ENCODE measurements at places on chromosomes 16 and 17.
A peak's percentile ranks its signal among the peaks of the same experiment; 100 is the strongest.

GRCh38 chr16:75394941-75395340 lies 38.4 kb downstream of the CFDP1 start:
- no peak for DNase-seq
- no peak overlapping the region for H3K27ac ChIP-seq
- no peaks in the 10 kb centered on the region for H3K36me3 ChIP-seq
- H3K4me1 ChIP-seq, result no peaks in the 10 kb centered on the region
- no peak overlapping the region for H3K4me3 ChIP-seq
- no peaks in the 10 kb centered on the region for H3K27me3 ChIP-seq

DNA sequence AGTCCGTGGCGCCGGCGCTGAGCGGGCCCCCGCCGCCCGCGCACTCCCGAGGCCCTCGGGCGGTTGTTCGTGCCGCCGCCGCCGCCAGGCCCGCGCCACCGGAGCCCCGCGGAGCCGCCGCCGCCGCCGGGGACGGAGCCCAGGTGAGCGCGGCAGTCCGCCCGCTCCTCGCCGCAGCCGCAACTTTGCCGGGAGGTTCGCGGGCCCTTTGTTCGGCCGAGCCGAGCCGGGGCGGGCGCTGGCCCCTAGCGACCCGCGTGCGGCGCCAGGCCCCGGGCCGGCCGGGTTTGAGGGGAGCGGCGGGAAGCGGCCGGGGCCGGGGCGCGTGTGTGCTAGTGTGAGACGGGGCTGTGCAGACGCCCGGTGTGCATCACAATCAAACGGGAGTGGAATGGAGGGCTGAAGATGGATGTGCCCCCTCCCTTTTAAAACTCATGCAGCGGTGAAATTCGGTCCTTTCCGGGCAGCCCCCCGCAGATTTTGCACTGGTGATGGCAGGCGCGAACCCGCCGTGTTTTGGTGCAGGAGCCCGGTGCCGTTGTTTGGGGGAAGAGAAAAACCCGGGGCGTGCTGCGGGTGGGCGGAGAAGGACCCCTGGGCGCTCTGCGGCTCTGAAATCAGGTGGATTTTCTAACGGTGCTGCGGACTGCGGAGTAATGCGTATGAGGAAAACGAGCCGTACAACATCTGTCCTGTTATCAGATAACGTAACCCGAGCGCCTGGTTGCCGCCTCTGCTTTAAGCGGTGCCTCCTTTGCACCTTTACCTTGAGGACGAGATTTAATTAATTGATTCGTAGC lies 823 bp downstream of the TNRC6C start:
- peaks cover 15% of the 10 kb centered on the region for H3K27me3 ChIP-seq
- peaks cover 30% of the 10 kb centered on the region for H3K4me1 ChIP-seq
- DNase-seq, result no peak
- peak overlapping the region; percentile 70 for H3K4me3 ChIP-seq
- no peaks in the 10 kb centered on the region for H3K36me3 ChIP-seq

DNA sequence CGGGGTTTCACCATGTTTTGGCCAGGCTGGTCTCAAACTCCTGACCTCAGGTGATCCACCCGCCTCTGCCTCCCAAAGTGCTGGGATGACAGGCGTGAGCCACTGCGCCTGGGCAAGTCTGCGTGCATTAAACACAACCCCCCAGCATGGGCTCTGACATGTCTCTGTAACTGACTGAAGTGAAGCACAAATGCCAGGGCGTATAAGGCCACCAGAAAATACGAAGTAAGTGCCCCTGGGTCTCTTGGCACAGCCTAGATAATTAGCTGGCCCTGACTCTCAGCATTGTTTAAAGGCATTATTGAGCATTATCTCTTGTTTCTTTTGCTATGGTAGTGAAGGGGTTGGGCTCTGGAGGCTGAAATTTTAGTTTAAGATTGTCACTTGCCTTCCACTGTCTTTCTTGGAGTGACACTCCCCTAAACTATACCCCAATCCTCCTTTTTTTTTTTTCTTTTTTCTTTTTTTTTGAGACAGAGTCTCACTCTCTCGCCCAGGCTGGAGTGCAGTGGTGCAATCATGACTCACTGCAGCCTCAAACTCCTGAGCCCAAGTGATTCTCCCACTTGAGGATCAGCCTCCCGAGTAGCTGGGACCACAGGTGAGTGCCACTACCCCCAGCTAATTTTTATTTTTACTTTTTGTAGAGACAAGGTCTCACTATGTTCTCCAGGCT lies 8.2 kb upstream of the SEC14L1 start:
- no peaks in the 10 kb centered on the region for H3K27me3 ChIP-seq
- H3K4me1 ChIP-seq, result peaks cover 63% of the 10 kb centered on the region
- H3K4me3 ChIP-seq, result no peak overlapping the region
- DNase-seq, result no peak
- no peaks in the 10 kb centered on the region for H3K36me3 ChIP-seq

DNA sequence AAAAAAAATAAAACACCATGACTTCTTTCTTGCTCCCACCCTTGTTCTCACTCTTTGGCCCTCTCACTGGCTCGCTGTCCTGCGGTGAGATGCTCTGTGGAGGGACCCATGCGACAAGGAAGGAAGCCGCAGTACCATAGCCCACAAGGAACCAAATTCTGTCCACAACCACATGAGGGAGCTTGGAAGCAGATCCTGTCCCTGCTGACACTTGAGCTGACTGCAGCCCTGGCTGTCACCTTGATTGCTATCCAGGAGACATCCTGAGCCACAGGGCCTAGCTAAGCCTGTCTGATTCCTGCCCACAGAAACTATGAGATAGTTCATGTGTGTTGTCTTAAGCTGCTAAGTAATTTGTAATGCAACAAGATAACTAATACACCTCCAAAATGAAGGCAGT lies 4.8 kb upstream of the MT2A start:
- no peaks in the 10 kb centered on the region for H3K27me3 ChIP-seq
- H3K4me3 ChIP-seq, result no peak overlapping the region

- no peak overlapping the region for H3K27ac ChIP-seq
- no peak overlapping the region for H3K4me3 ChIP-seq
- H3K4me1 ChIP-seq, result no peaks in the 10 kb centered on the region
- DNase-seq, result no peak
- H3K27me3 ChIP-seq, result no peaks in the 10 kb centered on the region
These were observed 12.3 kb downstream of the PSMD12 start for GRCh38 chr17:67353929-67354574.

- H3K4me1 ChIP-seq, result peaks cover 14% of the 10 kb centered on the region
- H3K27me3 ChIP-seq, result no peaks in the 10 kb centered on the region
- H3K36me3 ChIP-seq, result no peaks in the 10 kb centered on the region
- no peak overlapping the region for H3K4me3 ChIP-seq
These were observed 76.1 kb downstream of the RAI1 start for GRCh38 chr17:17757391-17757791.

DNA sequence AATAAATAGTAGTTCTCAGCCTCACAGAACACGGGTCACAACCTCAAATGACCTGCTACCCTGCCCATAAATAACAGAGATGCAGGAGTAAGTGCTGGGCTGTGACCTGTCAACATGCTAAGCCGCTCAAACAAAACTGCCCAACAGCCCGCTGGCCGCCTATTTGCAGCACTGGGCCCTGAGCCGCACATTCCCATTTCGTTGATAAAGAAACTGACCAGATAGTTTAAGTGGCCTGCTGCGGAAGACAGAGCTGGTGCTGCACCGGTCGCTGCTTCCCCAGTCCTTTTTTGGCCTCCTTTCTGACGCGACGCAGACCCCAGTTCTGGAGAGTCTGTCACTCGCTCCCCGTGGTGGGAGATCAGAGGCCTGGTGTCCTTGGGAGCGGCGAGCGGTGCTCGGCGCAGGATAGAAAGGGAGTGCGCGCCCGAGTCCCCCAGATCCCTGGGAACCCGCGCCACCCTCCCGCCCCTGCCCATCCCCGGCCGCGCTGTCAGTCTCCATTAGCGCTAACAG lies 349 bp upstream of the SLC6A2 start:
- H3K36me3 ChIP-seq, result no peaks in the 10 kb centered on the region
- H3K4me1 ChIP-seq, result no peaks in the 10 kb centered on the region
- H3K4me3 ChIP-seq, result no peak overlapping the region

DNA sequence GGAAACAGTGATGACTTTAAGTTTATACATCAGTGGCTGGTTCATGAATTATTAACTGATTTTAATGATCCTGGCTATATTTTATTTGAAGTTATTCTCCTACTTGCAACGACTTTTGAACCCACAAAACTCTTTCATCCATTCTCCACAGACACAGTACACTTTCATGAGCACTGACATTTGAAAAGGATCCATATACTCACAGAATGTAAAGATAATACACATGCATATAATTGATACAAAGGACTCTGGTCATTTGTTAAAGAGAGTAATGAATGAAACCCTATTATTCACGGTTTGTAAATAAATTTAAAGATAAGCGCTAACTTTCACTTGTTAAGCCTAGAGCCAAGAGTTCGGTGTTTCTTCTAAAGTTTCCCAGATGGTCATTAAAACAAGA lies 3.3 kb downstream of the TOX3 start:
- no peak overlapping the region for H3K4me3 ChIP-seq
- H3K36me3 ChIP-seq, result no peaks in the 10 kb centered on the region
- H3K4me1 ChIP-seq, result no peaks in the 10 kb centered on the region
- H3K27ac ChIP-seq, result no peak overlapping the region
- DNase-seq, result no peak

GRCh38 chr17:28219771-28220170 lies 99.2 kb upstream of the TMEM97 start:
- H3K36me3 ChIP-seq, result no peaks in the 10 kb centered on the region
- no peaks in the 10 kb centered on the region for H3K4me1 ChIP-seq
- no peak overlapping the region for H3K4me3 ChIP-seq
- no peaks in the 10 kb centered on the region for H3K27me3 ChIP-seq
- no peak overlapping the region for H3K27ac ChIP-seq

DNA sequence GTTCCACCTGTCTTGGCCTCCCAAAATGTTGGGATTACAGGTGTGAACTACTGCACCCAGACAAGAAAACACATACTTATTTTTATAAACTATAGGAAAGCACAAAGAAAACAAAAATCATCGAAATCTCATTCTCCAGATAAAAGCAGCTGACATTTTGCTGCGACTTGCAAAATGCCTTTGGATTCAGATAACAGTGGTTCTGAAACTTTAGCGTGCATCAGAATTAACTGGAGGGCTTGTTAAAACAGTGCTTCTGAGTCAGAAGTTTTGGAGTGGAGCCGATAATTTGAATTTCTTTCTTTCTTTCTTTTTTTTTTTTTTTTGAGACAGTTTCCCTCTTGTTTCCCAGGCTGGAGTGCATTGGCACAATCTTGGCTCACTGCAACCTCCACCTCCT lies 17.7 kb upstream of the GJD3 start:
- H3K36me3 ChIP-seq, result no peaks in the 10 kb centered on the region
- no peak for DNase-seq
- H3K27me3 ChIP-seq, result no peaks in the 10 kb centered on the region

DNA sequence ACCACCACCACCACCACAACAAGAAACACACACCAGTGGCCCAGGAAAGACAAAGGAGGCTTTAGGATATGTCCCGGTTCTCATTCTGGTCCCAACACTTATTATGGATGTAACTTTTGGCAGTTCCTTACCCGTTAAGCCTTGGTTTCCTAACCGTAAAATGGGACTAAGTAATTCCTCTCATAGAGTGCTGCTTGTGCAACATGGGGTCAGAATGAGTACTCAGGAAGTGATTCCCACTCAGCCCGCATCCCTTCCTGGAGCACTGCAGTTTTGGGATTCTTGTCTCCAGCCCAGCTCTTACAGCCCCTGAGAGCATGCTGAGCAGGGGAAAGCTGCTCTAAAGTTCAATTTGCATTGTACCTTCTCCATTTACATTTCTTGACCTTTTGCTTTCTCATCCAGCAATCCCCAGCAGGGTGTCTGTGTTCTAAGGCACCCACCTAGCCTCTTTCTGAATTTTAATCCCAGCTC lies 262.6 kb downstream of the PRKCA start:
- H3K36me3 ChIP-seq, result no peaks in the 10 kb centered on the region
- H3K4me3 ChIP-seq, result no peak overlapping the region
- peaks cover 32% of the 10 kb centered on the region for H3K4me1 ChIP-seq
- H3K27me3 ChIP-seq, result no peaks in the 10 kb centered on the region
- peak overlapping the region; percentile 75 for H3K27ac ChIP-seq

- H3K4me3 ChIP-seq, result no peak overlapping the region
- no peaks in the 10 kb centered on the region for H3K4me1 ChIP-seq
- H3K36me3 ChIP-seq, result no peaks in the 10 kb centered on the region
- H3K27ac ChIP-seq, result no peak overlapping the region
- DNase-seq, result no peak
These were observed 52.8 kb downstream of the SDK2 start for GRCh38 chr17:73591296-73592078.

DNA sequence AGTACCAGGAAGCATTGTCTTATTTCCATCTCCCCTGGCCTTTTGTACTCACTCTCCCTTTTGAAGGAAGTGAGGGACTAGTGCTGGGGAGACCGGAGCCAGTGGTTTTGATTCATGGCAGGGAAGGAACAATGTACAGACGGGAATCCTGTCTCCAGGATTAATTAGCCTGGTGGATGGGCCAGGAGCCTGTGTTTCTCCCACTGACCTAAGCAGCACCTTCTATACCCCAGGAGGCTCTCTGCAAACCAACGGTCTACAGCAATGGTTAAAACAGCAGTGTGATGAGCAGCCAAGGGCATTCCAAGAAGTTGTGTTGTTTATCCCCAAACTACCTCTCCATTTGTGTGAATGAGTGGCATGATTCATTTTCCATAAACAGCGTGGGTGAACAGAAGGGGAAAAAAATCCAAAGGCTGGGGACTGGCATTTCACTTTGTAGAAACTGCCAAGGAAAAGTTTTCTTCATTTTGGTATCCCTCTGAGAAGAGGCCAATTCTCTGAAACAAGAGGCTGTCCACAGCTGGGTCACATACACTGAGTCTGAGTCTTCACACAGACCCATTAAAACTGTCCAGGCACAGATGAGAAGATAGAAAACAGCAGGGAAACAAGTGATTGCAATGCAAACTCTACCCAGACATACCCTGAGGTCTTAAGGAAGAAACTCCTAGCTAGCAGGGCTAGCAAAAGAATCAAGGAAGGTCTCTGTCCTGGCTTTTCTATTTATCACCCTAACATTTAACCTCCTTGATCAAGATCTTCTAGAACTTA lies 18.1 kb downstream of the ANKFN1 start:
- no peak overlapping the region for H3K4me3 ChIP-seq
- no peak overlapping the region for H3K27ac ChIP-seq
- H3K27me3 ChIP-seq, result no peaks in the 10 kb centered on the region
- H3K4me1 ChIP-seq, result no peaks in the 10 kb centered on the region
- H3K36me3 ChIP-seq, result no peaks in the 10 kb centered on the region

Data from Panc1 (cell line).